ENCODE measurements at places on chromosomes 1 and 21.
A peak's percentile ranks its signal among the peaks of the same experiment; 100 is the strongest.

DNA sequence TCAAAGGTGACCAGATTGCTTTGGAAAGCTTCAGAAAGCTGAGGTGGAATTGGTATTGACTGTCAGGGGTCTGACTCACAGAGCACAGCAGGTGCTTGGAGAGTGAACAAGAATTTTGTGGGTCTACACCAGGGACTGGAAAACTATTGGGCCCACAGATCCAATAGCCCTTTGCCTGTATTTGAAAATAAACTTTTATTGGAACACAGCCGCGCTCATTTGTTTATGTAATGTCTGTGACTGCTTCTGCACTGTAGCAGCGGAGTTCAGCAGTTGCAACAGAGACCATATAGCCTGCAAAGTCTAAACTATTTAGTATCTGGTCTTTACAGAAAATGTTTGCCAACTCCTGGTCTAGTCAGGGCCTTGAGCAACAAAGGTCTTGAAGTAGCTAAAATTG is 315.6 kb downstream of the NFIA start:
- DNase-seq: no peak

DNA sequence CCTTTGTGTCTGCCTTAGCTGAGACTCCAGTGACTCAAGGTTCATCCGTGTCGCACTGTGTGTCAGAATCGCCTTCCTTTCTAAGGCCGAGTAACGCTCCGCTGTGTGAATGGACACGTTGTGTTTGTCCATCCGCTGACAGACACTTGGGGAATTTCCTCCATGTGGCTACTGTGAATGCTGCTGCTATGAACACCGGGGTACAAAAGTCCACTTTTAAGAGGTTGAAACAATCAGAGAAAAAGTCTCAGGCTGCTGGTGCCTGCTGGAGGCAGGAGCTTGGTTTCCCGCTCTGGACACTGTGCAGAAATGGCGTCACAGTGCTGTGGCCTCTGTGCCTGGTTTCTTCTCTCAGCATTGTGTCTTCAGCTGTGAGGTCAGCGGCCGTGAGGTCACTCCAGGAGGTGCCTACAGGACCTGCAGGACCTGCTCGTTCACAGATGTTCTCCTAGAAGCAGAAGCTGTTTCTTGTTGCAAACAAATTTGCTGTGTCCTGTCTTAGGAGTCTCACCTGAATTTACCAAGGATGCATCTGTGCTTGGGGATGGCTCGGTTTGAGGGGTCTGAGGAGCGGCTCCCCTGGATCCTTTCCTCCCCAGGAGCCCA is 34.2 kb downstream of the KRTAP10-1 start:
- no peak for DNase-seq

GRCh38 chr1:2091611-2092604 is 41.7 kb downstream of the PRKCZ start:
- no peak for DNase-seq

- no peak for DNase-seq
These were observed 16.2 kb downstream of the HSD11B1 start for GRCh38 chr1:209720826-209721225.

DNA sequence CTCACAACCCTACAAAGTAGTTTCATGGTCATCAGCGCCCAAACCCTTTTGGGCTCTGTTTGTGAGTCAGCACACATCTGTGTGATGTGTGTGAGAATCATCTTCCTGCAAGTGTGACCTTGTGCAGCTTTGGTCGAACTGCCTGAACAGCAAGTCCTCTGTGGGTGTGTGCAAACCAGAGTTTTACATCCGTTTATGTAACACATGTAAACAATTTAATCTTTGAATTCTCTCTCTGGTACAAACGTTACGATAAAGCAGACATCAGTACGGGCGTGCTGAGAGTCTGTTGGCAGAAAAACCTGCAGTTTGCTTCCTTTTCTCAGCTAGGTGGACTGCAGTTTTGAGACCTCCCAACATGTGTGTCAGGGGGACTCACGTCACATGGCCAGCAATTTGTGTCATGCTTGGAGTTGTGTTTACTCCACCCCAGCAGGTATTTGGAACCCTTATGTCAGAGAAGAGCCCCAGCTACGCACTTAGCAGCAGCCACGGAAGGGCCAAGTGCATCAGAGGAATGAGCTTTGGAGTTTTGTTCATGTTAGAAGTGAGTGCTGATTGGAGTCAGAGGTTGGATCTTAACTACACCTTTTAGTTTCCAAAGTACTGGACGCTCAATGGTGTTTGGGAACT is 230.8 kb downstream of the PAPPA2 start:
- DNase-seq: no peak

DNA sequence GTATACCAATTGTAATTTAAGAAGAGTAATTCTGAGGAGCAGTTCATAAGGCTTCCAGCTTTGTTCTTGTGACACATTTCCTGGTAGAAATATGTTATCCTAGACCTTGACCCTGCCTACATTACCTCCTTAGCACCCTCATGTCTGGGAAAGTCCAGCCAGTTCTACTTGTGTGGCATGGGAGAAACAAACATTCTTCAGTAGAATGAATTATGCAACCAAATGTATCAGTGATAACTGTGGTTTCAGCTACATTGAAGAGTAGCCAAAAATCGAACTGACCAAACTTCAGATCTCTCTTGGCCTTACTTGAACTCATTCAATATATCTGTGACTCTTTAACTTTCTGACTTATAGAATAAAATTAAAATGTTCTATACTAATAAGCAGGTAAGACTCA is 308.1 kb upstream of the LYPLAL1 start:
- no peak for DNase-seq

DNA sequence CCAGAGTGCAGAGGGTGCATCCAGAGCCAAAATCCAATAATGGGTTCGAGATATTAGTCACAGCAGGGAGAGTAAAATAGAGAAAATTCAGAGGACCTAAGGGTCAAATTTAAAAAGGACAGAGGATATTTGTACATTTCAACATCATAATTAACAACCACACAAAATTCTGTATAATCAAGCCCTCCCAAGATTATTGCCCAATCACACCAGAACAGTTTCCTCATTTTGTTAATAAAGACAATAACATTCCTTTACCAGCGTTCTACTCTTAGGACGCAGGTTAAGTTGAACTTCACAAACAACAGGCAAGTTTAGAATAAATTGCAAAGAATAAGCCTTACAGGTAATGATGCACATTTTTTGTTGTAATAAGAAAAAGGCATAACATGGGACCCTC is 462.8 kb downstream of the PTPRC start:
- DNase-seq: no peak

DNA sequence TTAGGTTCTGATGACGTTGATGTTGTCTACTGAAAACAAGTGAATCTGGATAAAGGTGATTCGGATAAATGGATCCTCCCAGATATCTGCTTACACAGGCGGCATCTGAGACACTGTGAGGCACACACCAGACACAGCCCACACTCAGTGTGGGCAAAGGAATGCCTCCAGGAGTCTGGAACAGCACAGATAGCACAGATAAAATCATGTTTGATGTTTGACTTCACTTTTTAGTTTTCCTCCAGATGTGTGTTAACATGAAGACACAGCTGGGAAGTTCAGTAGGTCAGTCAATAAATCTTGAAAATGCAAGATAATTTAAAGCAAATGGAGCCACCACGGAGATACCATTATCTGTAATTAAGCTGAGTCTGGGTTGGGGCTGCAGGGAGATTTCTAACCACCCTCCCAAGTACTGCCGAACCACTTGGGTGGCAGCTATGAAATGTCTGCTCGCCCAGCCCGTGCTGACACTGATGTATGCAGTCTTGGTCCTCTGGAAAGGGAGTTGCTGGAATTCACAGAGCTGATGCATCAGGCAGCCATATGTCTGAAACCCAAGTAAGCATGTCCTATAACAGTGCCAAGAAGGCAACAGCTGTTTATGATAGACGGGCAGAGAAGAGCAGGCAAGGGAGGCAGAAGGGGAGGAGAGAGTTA is 11.7 kb downstream of the CAPN9 start:
- peak; percentile 97 for DNase-seq

- DNase-seq: no peak
These were observed 111.1 kb upstream of the ZP4 start for GRCh38 chr1:238001818-238002217.

- no peak for DNase-seq
These were observed 7.4 kb upstream of the ATP2B4 start for GRCh38 chr1:203619091-203619780.

GRCh38 chr1:223201967-223202366 is 58.9 kb upstream of the TLR5 start:
- DNase-seq: no peak

DNA sequence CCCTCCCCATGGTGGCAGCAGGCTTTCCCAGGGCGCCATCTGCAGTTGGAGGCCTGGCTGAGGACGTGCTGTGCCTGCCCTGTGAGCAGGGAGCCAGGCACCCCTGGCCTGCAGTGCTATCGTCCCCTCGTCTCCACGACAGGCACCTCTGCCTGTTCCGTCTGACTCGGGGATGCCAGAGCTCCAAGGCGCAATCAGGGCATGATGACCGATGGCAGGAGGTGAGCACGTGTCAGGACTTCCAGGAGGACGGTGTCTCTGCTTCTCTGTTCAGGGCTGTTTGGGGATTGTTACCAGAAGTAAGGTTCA is 125.2 kb downstream of the PCBP3 start:
- DNase-seq: no peak

DNA sequence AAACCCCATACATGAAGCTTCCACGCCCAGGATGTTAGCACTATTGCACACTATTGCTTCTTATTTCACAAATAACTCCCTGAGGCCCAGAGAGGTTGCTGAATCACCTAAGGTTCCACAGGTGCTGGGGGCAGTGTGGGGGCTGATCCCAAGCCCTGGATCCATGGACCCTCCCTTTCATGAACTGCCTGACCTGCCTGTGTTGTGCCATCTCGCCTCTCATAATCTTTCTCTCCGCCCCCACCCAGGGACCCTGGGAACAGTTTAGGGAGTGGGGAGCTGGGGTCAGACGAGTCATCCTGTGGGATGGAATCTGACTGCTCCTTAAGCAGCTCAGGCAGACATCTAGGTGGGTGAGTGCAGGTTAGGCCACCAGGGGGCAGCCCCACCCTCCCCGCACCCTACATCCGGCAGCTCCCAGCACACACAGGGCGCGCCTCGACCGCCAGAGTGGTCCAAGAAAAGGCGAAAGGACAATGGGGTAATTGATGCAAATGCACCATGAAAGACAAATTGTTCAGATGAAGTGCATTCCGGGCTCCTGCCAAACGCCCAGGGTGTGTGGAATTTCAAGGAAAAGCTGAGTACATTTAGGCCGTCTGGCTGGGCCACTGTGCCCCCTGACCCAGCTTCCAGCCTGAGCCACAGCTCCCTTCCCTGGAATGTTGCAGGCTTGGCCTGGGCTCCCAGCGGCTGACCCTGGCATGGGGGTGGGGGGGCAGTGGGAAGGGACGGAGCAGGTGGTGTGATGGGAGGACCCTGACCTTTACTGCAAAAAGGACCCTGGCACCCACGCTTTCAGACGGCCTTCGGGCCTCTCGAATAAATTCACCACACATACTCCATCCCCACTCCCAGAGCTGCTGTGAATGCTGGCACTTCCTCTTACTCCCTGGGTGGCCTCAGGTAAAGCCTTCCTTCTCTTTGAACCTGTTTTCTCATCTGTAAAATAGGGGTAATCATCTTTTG is 20.8 kb downstream of the PHLDA3 start:
- DNase-seq: peak; percentile 42

DNA sequence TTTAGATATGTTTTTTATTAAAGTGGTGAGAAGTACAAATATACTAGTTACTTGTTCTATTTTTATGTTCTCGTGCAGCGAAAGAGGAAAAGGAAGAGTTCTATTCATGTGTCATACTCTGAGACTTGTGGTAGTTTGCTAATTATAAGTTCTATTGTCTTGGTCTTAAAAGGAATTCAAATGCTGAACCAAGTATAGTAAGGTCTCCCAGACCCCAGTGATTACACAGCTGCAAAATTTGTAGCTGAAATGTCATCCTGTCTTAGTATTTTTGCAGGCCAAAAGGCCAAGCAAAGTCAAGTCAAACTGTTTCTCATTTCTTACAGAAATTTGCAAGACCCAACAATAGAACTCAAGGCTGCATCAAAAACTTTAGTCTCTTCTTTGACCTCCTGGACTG is 268.7 kb downstream of the CHRM3 start:
- DNase-seq: no peak

DNA sequence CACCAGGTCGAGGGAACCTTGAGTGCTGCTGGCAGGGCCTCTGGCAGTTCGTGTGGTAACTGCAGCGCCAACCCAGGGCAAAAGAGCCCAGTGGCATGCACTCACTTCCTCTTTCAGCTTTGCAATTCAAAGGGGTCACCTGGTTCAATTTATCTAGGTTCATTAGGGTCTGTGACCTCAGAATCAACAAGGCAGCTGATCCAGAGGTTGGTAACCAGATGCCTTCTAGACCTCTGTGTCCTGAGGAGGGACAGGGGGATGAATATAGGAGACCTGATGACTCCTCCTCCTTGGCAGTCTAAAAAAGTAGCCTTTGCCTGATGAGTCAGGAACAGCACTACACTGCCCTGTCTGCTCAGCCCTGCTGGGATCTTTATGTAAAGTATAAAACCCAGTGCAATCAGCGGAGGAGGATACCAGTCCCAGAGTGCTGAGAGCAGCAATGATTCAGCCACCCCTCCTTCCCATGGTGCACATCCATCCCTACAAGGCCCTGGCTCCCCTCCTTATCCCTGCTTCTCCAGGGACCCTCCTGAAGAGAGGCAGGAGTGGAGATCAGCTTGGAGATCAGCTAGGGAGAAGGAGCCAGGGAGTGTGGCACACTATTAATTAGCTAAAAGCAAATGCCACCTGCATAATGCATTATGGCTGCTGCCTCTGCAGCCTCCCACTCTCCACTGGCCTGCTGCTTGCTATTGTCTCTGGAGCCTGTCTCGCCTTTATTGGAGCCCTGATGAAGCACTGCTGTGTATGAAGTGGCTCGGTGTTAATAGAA is 11.2 kb upstream of the FMOD start:
- no peak for DNase-seq

DNA sequence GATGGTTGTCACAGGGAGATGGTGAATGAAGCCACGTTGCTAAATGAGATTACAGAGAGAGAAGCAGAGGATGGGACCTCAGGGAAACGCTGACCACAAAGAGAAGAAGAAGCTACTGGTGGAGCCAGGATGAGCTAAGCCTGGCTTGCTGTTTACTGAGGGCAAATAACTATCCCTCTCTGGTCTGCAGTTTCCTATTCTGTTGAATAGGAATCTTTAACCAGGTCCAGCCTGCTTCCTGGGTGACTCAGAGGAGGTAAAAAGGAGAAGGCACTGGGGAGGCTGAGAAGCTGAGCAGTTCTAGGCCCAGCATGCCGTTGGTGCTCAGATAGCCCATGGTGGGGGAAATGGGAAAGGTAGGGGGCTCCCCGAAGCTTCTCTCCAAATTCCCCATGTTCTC is 29.6 kb downstream of the DMBX1 start:
- DNase-seq: no peak

DNA sequence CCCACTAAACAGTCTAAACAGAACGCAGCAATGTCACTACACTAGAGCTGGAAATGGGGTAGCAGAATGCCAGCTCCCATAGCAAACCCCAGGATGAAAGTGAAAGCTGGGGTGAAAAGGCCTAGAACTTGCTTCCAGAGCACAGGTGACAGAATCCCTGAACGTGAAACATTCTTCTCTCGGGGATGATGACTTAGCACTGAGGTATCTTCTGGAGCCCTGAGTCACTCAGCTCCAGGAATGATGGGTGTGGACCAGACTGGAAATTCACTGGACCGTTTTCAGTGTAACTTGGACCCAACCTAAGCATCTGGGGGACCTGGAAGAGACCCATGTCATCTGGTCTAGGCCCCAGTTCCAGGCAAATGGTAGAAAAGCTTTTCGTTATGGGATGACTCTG is 108.9 kb downstream of the CDC7 start:
- DNase-seq: no peak

GRCh38 chr1:32902535-32902920 is 1.3 kb upstream of the TMEM54 start:
- DNase-seq: no peak

GRCh38 chr1:175687622-175688415 is 55.6 kb downstream of the TNR start:
- DNase-seq: no peak

Measured in NCI-H1694 (cell line).